ENCODE measurements at places on chromosomes 1 and 21. TPM values are rescaled to one million over a fixed set of nuclear protein-coding genes. Genes with fewer than 3 reads are reported as not detected.

SYCP1 gene
- not detected for total RNA-seq

KRTAP11-1 gene
- not detected for total RNA-seq

- no peak for DNase-seq
These were observed 8.9 kb upstream of the OPRD1 start for GRCh38 chr1:28803051-28803450.

- DNase-seq: no peak
These were observed 40.3 kb downstream of the LAMC2 start for GRCh38 chr1:183226361-183226760.

DNA sequence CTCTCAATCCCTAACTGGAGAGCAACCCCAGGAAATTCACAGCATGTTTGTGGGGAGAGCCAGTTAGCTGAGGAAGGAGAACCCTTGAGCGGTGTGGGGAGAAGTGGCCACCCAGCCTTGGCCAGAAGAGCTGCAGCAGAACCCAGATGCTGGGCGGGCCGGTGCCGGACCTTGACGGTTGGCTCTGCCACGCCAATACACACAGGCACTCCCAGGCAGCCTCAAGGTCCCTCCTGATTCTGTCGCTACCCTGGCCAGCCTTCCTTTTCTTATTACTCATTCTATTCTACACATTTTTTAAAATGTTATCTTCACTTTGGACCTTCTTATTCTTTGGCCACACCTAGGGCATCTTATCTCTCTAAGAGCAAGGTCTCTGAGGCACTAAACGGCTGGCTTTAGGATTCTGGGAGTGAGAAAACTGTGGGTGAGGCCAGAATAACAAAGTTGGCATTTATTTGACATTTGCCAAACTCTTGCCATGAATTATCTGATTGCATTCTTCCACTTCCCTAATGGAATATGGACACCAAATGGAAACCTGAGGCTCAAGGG is 50.4 kb upstream of the GPR37L1 start:
- DNase-seq: no peak

- no peak for DNase-seq
These were observed 21.9 kb downstream of the FMO2 start for GRCh38 chr1:171206978-171207355.

DNA sequence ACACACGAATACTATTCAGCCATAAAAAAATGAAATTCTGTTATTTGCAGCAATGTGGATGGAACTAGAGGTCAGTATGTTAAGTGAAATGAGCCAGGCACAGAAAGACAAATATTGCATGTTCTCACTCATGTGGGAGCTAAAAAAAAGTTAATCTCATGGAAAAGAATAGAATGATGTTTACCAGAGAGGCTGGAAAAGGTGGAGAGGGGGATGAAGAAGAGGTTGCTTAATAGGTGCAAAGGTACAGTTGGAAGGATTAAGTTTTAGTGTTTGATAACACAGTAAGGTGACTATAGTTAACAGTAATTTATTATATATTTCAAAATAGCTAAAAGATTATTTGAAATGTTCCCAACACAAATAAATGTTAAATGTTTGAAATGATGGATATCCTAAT is 10.8 kb upstream of the RGL1 start:
- DNase-seq: no peak

GRCh38 chr1:65420590-65421350 is at the start of the genes LEPR and LEPROT:
Gene LEPR, plus strand, starts transcription at chr1:65420668. Its CDS starts 144,898 bp downstream, at chr1:65565566.
Gene LEPROT, plus strand, starts transcription at chr1:65420668. Its CDS starts 57 bp downstream, at chr1:65420725.
- no peak for DNase-seq

DNA sequence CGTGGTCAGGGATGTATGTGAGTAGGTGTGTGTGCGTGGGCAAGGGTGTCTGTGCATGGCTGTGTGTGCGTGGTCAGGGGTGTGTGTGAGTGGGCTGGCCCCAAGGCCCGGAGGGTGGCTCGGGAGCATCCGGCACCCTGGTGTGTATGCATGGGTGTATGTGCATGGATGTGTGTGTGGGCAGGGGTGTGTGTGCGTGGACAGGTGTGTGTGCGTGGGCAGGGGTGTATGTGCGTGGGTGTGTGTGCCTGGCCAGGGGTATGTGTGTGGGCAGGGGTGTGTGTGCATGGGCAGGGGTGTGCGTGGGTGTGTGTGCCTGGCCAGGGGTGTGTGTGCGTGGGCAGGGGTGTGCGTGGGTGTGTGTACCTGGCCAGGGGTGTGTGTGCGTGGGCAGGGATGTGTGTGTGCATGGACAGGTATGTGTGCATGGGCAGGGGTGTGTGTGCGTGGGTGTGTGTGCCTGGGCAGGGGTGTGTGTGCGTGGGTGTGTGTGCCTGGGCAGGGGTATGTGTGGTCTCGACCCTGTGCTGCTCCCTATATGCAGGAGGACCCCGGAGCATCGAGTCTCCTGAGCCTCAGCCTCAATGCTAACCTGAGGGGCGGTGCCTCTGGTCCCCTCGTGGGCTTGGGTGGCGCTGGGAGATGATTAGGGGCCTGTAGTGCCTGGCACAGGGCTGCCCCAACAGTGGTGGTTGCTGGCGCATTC is 16.3 kb downstream of the ARHGEF16 start:
- DNase-seq: no peak
